NK-92 treated with Interleukin-12 subunit alpha and Interleukin-12 subunit beta, amount 100 ng/mL, for 24 hours (cell line): ENCODE measurements at places on chromosomes 7 and 10.

- DNase-seq, result no peak
Measured at GRCh38 chr7:28587211-28587610, 174.9 kb downstream of the CREB5 start.

DNA sequence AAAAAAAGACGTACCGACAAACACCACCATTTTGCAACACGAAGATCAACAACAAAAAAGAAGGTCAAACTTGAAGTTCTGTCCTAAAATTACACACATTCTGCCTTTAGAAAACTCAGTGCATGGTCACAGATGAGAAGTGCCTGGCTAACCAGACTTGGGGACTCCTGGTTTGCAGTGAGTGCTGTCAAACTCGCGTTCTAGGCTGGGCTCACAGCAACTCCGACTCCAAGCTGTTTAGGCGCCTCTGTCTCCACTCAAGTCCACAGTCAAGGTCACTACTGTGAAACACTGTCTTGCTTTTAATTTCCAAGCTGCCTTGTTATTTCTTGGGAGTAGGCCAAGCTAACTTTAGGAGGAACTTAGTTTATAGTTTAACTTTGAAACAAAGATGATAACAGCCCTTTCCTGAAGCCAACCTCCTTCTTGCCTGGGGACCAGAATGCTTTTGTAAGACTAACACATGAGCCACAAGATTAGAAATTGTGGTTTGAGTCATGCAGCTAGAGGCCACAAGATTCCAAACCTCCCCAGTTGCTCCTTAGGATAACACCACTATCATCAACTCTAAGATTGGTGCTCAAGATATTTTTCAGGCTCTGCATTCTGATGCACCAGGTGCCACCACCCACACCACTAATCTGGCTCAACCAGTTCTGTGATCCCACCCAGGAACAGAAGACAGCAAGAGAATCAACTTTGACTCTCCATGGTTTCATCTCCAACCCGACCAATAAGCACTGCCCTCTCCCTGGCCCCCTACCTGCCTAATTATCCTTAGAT lies 1.1 kb upstream of the DNAAF5 start:
- DNase-seq, result no peak

GRCh38 chr7:114087653-114088469 lies 169.1 kb upstream of the PPP1R3A start:
- DNase-seq, result no peak

GRCh38 chr7:100965723-100966541 lies 3.4 kb upstream of the MUC12 start:
- DNase-seq, result no peak

GRCh38 chr10:11602919-11603523 lies 8.4 kb downstream of the USP6NL start:
- no peak for DNase-seq
